ENCODE measurements at places on chromosomes 5 and 9.

- no peak for DNase-seq
Observed at GRCh38 chr9:138053321-138053868, 175.8 kb downstream of the CACNA1B start.

DNA sequence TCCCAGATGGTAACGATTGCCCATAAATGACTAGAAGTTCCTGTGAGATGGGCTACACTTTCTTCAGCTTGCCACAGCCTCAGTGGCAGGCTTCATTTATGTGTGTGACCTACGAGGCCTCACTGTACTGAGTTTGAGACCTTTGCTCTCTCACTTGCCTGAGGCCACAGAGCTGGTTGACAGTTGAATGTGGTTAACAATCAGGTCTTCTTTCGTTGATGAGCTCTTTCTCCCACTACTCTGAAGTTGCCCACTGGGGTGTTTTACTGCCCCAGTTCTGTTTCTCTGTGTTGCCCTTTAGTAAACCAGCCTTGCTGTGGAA lies 70.5 kb downstream of the CYFIP2 start:
- no peak for DNase-seq

DNA sequence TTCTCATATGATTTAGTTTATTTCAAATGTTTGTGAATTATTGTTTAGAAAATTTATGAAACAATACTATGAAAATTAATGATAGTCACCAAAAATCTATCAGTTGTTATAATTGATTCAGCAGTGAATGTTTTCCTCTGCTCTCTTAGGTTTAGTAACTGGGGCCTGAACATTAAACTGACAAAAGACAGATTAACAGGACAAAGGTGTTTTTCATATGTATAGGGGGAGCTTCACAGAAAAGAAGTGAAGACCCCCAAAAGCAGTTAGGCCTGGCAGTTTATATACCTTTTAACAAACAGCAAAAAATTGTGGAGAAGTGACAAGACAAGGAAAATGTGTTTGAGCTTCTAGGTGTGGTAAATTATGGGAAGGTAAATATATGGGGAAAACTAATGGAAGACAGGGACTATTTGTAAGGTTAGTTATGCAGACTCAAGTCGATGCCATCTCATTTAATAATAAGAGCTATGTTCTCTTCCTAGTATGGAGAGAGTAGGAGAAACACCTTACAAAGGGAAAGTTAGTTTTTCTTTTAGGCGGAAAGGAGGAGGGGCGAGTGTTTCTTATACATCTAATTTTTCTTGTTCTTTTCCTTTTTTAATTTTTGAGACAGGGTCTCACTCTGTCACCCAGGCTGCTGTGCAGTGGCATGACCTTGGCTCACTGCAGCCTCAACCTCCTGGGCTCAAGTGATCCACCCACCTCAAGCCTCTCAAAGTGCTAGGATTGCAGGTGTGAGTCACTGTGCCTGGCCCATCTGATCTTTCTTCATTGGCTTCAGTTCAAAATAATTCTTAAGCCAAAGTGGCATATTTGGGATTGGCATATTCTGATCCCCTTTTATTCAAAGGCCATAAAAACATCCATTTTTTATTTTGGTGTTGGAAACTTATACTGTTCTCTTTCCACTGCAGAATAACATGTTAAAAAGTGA lies 77.8 kb downstream of the C9orf153 start:
- no peak for DNase-seq

GRCh38 chr5:149961957-149962409 lies 1.4 kb downstream of the SLC26A2 start:
- no peak for DNase-seq
